ENCODE measurements at places on chromosomes 13 and 19. TPM values are rescaled to one million over a fixed set of nuclear protein-coding genes. Genes with fewer than 3 reads are reported as not detected.
A peak's percentile ranks its signal among the peaks of the same experiment; 100 is the strongest.

Gene CASP14
- total RNA-seq: not detected

- DNase-seq: no peak
Observed at GRCh38 chr19:23901360-23901759, 13.3 kb upstream of the ZNF726 start.

GRCh38 chr13:48853728-48854102 is 122.0 kb upstream of the FNDC3A start:
- DNase-seq: no peak

GRCh38 chr19:14487370-14488125 is 8.4 kb downstream of the GIPC1 start:
- no peak for DNase-seq

DNA sequence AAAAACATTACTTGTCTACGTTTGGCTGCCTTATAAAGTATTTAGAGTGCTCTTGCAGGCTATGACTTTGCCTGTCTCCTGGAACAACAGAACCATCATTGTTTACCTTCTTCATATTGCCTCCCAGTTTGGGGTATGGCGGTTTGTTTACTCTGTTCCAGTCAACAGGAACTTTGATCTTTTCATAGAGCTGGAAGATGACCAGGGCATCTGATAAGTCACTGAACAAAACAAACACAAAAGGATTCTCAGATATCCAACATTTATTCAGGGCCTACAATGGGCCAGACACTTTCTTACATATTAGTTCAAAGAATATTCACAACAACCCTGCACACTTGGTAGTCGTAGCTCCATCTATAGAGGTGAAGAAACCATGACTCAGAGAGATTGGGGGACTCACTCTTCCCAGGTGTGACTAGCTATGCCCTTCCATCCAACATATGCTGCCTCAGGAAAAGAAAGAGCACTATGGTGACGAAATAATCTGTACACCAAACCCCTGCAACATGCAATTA is 38.4 kb upstream of the CPB2 start:
- DNase-seq: no peak

DNA sequence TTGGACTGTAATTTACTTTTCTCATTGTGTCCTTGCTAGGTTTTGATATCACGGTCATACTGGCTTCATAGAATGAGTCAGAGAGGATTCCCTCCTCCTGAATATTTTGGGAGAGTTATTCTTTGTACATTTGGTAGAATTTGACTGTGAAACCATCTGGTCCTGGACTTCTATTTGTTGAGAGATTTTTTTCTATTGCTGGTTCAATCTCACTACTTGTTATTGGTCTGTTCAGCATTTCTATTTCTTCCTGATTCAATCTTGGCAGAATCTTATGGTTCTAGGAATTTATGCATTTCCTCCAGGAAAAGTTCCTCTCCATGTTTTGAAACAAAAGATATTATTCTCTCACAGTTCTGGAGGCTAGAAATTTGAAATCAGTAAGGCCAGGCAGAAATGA is 4.9 kb upstream of the CD33 start:
- no peak for DNase-seq

- DNase-seq: no peak
Observed at GRCh38 chr19:8057545-8058270, 5.1 kb downstream of the CCL25 start.

- no peak for DNase-seq
Observed at GRCh38 chr19:7295912-7296536, 1.8 kb upstream of the INSR start.

Gene MEIOSIN
- not detected for total RNA-seq

Gene AKT2
- total RNA-seq: 266 TPM

DNA sequence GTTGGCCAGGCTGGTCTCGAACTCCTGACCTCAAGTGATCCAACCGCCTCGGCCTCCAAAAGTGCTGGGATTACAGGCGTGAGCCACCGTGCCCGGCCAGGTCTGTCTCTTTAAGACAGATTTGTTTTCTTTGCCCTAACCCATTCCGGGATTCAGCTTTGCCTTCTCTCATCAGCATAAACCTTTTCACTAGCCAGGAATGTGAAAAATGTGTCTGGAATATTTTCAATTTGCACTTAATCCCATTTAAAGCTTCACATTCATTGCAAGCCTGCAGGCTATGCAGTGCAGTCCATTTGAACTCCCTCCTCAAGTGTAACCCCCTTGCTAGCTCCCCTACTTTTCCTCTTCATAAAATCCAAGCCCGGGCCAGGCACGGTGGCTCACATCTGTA is 880 bp upstream of the TMEM160 start:
- DNase-seq: no peak

Gene ACER1
- total RNA-seq: not detected

DNA sequence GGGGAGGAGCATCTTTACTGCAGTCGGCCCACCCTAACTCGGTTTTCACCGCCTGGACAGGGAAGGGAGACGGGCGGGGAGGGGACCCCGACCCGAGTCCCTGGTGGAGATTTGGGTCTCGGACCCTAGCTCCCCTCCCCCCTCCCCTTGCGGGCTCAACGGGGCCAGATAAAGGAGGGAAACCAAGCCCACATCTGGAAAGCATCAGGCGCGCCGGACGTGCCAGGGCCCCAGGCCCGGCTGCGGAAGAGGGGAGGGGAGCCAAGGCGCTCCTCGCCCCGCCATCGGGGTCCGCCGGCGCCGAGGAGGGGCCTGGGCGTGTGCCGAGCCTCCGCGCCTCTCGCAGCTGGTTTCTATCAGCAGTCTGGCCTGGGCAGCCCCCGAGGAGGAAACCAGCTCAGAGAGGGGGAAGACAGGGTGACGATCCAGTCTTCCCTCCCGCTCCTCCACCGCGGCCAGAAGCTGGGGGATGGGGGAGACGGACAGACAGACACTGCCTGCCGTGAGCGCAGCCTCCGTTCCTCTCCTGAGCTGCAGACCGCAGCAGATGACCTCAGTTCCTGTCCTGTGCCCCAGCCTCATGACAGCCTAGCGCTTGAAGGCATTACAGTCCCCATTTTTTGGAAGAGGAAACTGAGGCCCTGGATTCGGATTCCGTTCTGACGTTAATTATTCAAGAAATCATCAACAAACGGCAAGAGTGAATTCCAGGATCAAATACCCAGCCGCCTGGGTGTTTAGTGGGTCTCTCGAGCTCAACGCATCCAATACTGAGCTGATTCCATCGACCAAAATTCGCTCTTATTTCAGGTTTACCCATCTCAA is 3.6 kb upstream of the GNG8 start:
- peak; percentile 48 for DNase-seq

GRCh38 chr13:86020351-86021002 is 221.3 kb upstream of the SLITRK6 start:
- DNase-seq: no peak

DNA sequence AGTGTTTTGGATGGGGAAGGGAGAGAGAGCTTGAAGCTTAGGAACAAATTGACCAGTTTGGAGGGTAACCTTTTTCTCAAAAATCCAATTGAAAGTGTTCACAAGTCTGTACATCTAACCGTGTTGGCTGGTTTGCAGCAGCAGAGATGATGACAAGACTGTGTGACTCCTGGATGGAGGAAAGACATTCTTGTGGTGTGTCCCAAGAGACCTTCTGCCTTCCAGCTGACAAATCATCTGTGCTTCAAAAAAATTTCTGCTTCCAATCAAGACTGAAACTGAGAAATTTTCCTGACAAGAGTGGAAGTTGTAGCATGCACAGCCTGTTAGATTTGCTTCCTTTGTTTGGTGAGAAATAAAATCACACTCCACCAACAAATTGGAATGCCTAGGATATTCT is 56.2 kb downstream of the LACC1 start:
- no peak for DNase-seq

- no peak for DNase-seq
Observed at GRCh38 chr13:100559886-100560285, 28.7 kb downstream of the GGACT start.

- DNase-seq: no peak
Observed at GRCh38 chr13:31595563-31595962, 143.8 kb upstream of the RXFP2 start.

Data from transverse colon (tissue), 4 donors.